ENCODE measurements at places on chromosomes 5 and 9.

- no peak for DNase-seq
Observed at GRCh38 chr5:8019719-8020218, 150.8 kb downstream of the MTRR start.

DNA sequence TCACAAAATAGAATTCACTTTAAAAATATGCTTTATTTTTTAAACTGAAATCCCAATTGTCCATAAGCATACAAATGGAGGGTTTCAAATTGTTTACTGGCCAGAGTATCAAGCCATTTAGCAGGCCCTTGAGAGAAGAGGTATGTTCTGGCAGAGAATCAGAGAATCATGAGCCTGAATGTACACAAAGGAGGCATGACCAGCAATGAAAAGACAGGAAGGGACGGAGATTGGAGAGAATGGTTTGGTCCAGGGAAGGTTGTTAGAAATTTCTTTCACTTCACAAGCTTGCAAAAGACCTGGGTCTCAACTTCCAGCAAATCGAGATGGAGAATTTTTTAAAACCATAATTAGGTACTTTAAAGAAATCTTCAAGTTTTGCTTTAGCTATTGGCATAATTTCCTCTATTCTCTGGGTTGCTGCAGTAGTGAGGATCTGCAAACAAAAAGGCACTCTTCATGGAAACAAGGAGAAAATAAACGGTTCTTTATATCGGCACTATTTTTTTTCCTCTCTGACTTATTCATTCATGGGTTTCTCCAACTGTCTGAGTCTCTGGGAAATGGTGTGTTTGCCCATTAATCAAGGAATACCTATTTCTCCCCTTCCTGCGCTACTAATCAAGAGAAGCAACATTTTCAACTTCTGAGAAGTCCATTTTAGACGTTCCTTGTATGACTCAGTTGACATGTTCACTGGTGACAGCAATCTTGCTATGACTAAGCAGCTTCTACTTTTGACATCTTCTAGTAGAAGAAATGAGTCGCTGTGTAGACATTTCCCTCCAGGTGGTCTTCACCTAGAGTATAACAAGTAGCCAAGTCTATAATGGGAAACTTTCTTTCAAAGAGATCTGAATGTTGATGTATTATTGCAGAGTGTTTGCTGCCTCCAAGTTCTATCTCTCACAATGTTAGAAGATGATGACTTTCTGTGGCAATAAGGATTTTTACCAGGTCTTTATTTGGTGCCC lies 23.1 kb upstream of the ERCC6L2 start:
- DNase-seq, result no peak

- no peak for DNase-seq
Observed at GRCh38 chr9:87381746-87382145, 115.9 kb upstream of the DAPK1 start.

DNA sequence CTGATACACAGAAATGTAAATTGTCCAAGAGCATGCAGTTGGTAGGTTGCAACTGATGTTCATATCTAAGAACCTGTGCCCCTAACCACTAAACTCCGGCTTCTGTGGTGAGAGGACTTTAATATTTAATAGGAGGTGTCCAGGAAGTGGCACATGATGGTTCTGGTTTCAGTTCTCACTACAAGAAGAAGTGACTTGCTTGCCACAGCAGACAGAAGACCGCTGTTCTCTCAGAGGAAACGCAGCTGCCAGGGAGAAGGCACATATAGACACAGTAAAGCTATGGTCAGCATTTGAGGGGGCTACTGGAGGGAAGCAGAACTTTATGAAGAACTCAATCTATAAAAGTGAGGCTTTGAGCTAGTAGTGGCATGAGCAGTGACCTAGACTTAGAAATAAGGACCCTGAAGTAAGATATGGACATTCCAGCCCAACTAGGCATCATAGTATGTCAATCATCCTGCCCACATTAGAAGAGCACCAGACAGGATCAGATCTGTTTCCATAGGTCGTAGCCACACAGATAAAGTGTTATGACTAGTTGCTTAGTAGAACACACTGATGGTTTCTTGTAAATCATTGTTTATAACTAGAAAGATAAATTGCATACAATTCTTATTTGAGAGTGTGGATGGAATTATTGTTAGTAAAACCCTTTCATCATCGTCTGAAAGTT lies 36.4 kb upstream of the DAB2 start:
- DNase-seq, result no peak

GRCh38 chr5:39076757-39077728 lies 2.8 kb upstream of the RICTOR start:
- no peak for DNase-seq

DNA sequence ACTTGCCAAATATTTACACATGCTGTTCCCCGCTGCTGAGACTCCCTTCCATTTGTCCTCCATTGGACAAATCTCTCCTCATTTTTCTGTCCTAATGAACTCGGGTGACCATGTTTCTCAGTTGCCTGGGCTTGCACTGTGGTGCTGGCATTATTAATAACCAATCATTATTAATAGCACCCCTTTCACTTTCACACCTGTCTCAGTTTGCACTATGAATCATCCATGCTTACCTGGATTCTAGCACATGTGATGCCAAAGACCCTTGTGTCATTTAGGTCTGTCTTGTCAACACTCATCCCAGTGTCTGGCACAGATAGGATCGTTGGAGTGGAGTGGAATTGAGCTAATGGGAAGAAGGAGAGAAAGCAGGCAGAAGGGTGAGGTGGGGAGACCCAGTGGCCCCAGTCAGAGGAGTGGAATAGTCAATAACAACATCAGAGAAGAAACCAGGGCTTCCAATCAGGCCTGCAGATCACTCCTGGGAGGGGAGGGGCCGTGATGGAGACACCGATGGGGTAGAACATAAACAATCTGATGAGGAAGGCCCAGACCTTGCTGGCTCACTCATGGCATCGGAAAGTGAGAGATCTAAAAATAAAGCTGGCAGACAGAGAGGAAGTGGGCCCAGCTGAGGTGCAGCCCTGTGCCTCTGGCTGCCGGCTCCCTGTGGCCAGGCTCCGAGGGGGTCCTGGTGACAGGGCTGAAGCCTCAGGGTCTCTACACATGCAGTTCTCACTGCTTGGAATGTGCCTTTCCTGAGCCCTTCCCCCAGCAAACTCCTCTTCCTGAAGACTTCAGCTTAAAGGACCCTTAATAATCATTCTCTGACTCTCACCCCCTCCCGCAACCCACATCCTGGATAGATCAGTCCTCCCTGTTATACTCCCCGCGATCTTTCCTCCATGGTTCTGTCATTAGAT lies 33.5 kb upstream of the CRB2 start:
- no peak for DNase-seq

GRCh38 chr9:84659313-84659712 lies 10.2 kb upstream of the NTRK2 start:
- DNase-seq, result no peak

- no peak for DNase-seq
Observed at GRCh38 chr9:126985870-126986498, 71.4 kb downstream of the RALGPS1 start.

GRCh38 chr9:137049544-137050449 lies 3.8 kb upstream of the NPDC1 start:
- peak; percentile 67 for DNase-seq

GRCh38 chr5:150163547-150164059 lies 3.0 kb upstream of the CDX1 start:
- no peak for DNase-seq

DNA sequence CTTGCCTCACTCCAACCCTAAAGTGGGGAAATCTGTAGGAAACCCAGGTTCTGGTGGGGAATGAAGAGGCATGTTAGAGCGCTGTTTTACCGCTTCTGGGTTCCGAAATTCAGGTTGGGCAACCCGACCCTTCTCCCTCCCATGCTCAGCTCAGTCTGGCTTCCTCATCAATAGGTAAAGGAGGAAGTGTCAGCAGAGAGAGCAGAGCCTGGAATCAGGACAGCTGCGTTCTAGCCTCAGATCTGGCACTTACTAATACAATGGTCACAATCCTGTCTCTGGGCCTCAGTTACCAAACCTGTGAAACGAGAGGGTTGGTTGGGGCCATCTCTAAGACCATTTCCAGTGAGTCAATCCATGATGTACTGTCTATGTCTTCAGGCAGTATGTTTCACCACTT lies 16.2 kb upstream of the TNIP1 start:
- DNase-seq, result no peak

DNA sequence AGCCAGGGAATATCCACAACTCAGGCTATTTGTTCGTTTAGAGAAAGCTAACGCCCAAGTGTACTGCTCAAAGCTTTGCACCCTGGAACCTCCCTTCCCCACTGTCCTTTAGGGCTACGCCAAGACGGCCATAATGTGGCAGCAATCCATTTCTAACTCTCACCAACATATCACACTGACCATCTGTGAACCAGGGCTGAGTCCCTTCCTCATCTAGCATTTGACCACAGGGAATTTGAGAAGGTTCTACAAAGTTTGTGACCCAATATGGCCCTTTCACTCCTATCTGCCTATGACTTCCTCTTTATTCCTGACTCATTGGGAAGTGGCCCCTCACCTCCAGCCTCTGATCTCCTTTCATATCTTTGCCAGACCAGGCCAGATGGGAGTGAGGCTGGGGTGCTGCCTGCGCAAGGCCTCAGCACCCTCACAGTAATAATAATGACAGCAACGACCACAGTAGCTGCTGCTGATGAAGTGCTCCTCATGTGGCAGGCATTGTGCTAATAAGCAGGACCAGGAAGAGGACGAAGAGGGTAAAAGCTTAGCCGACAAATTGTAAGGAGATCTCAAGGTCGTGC lies 9.3 kb upstream of the ARAP3 start:
- DNase-seq, result no peak

DNA sequence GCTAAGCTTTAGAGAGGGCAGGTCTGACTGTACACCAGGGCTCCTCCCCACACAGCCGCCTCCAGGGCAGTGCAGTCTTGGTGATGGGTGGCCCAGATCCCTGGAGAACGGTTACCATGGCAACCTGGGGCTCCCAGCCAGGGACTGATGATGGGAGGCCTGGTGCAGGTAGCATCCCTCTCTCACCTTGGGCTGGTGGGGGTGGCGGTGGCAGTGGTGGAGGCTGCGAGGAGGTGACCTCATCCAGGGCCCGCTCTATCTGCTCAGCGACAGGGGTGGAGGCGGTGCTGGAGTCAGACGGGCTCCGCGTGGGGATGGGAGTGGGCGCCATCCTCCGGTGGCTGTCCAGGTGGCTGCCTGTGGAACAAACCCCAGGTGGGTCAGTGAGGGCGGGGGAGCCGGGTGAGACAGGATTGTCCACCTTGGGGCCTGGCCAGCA lies 12.3 kb downstream of the PRR7 start:
- no peak for DNase-seq

GRCh38 chr5:81749561-81750307 lies 1.2 kb downstream of the SSBP2 start:
- DNase-seq, result peak; percentile 37

DNA sequence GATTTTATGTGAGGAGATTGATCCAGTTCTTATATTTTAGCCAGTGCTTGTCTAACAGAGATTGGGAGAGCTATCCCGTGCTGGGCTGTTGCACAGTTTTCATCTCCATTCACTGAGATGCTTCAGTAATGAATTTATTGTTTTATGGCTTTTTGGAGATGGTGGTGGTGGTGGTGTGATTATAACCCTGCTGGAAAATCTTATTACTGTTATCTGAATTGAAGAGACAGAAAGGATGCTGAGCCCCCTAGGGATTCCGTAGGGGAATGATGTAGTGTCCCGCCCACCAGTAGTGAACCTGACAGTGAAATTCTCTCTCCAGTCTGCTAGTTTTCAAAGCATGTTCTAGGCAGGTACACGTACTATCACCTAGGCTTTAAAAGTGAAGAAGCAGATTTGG lies 1.9 kb downstream of the RAI14 start:
- DNase-seq, result no peak

GRCh38 chr9:92722386-92723298 lies 42.0 kb downstream of the BICD2 start:
- DNase-seq, result no peak

- no peak for DNase-seq
Observed at GRCh38 chr5:150277043-150277442, 12.5 kb downstream of the CAMK2A start.

DNA sequence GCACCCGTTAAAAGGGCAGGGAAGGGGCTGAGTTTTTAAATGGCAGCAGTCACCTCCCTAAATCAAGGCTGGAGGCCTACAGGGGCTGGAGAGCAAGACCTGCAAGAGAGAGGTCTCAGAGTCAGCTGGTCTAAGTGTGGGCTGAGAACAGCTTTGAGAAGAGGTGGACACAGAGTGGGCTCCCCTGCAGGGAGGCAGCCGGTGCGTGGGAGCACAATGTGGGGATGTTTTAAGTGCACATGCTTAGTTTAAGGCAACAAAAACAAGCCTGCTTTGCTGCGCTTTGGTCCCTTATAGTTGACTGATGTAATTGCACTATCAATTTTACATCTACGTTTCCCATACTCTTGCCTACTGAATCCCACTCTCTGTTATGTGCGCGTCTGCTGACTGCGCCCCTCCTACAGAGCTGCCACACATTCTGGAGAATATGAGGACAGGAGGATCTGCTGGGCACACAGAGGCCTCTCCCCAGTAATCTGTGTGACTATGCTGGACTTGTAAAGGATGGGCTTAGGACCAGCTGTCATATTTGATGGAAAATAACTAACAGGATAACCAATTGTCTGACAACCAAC lies 62.0 kb upstream of the ICE1 start:
- DNase-seq, result no peak

GRCh38 chr9:122318284-122318683 lies 52.5 kb upstream of the PTGS1 start:
- DNase-seq, result no peak

- peak; percentile 56 for DNase-seq
Observed at GRCh38 chr9:111038331-111039230, at the start of gene LPAR1. TSS of gene LPAR1 (minus strand) at chr9:111038470. CDS start at chr9:110972117, 66,353 bp downstream.

GRCh38 chr5:142571371-142571770 lies 114.5 kb downstream of the FGF1 start:
- no peak for DNase-seq

DNA sequence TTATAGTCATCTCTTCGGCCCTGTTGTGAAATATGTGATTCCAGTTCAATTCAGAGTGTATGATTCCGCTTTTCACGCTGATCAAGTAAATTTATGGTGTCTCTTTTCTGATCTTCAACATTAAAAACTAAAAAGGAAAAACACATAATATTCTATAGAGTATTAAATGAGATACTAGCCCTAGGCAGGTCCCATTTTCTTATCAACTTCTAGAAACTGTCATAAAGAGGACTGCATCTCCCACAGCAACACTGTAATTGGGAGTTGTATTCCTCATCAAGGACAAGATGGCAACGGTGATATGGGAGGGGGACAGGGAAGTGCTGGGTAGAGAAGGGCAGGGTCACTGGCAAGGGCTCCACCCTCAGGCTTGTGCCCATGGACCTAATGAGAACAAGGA lies 71.6 kb downstream of the GOLM1 start:
- DNase-seq, result no peak

DNA sequence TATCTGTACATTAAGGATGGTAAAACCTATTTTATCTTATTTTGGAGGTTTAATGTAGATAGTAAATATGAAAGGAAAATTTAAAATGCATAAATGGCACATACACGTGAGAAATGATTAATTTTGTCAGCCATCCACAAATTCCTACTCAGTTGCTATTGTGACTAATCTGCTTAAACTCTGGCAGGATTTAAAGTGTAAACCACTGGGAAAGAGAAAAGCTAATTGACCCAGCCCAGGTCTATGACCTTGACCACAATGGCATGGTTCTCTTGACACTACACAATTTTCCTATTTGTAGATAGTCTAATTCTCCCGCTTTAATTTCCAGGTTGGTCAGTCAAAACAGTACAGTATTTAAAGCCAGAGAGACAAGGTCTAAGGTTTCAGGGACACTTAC lies 459.0 kb upstream of the KLF4 start:
- DNase-seq, result no peak
